ENCODE measurements at places on chromosomes 11 and 22.

- DNase-seq: no peak
Measured at GRCh38 chr22:29480512-29481264, 670 bp downstream of the NEFH start.

GRCh38 chr11:123152951-123153350, 42.1 kb downstream of the CLMP start:
- DNase-seq: no peak

DNA sequence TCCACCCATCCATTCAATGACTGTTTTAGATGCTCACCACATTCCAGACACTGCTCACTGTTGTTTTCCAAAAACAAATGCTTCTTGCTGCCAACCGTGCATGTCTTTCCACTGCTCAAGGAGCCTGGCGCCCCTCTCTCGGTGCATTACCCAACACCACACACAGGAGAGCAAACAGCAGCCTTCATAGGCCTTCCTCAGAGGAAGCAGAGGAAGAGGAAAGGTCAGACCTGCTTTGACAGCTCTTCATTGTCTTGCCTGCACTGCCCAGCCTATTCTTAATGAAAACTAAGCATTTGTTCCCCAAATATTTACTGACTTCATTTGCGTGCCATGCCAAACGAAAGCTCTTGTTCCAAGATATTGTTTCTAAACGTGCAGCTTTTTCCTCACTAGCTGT, 1129.2 kb downstream of the TBC1D22A start:
- no peak for DNase-seq

GRCh38 chr11:55481416-55481815, 72.9 kb upstream of the OR4C15 start:
- DNase-seq: no peak

DNA sequence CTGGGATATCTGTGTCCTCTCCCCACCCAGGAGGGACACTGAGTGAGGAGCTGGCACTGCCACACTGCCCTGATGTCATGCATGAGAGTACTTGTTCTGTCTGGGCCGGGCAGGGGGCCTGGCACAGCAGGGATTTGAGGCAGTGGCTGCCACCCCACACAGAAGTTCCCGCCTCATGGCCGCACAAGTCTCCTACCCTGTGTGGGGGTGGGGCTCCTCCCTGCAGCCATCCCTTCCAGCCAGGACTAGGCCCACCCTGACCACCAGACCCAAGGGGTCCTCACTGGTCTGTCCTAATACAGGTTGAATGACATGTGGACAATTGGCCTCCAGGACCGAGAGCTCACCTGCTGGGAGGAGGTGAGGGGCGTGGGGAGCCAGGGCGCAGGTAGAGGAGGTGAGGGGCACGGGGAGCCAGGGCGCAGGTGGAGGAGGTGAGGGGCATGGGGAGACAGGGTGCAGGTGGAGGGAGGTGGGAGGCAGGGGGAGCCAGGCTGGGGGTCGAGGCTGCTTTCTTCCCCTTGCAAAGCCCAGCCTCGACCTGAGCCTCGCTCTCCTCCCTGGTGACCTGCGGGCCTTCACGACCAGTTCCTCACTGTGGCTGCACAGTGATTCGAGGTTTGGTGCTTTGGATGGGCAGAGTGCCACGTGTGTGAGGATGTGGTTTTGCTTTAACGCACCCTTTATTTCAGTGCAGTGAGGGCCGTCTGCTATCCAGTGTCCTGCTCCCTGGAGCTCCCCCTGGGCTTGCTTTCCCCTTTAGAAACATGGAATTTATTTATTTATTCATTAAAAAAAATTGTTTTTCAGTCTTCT, 7.4 kb downstream of the LZTR1 start:
- no peak for DNase-seq

DNA sequence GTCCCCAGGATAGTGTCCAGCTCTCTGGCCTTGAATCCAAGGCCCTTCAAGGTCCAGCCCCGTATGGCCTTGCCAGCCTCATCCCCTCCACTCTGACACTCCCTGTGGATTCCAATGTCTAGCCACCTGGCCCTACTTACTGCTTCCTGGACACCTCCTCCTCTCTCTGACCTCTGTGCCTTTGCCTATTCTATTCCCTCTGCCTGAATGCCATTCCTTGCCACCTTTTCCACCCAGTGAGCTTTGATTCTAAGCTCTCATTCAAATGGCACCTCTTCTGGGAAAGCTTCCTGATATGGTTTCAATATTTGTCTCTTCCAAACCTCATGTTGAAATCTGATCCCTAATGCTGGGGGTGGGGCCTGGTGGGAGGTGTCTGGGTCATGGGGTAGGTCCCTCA, 31.9 kb upstream of the TTLL12 start:
- no peak for DNase-seq

- DNase-seq: no peak
Measured at GRCh38 chr11:66020618-66021357, 5.5 kb downstream of the CATSPER1 start.

- no peak for DNase-seq
Measured at GRCh38 chr11:85698195-85698594, 12.2 kb upstream of the CCDC89 start.

DNA sequence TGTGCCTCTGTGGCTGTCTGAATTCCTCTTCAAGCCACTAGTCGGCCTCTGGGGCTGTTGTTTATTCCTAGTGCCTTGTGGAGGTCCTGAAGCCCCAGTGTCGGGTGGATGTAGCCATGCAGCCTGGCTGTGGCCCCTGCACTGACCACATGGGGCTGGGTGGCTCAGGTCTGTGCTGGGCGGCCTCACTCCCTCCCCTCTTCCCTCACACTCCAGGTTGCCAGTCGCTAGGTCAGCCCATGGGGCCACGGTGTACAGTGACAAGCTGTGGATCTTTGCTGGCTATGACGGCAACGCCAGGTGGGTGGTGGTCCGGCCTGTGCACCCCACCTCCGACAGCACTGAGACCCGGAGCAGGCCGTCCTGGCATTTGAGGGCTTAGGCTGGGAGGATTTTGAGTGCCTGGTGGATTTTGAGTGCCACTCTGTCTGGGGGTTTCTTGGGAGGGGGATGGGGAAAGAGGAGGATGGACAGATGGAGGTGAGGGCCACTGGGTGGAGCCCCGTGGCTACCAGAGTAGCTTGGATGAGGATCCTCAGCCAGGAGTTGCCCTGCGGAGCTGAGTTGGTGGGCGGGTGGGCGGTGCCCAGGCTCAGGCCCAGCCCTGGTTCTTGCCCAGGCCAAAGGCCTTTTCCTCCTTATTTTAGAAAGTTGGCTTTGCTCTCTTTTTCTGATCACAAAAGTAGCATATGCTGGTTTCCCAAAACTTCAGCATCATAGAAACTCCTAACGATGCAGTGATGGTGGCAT, 6.7 kb downstream of the LZTR1 start:
- DNase-seq: no peak

- DNase-seq: no peak
Measured at GRCh38 chr22:35440129-35440528, 40.2 kb downstream of the MCM5 start.

GRCh38 chr22:47205081-47205491, 442.6 kb downstream of the TBC1D22A start:
- DNase-seq: no peak

DNA sequence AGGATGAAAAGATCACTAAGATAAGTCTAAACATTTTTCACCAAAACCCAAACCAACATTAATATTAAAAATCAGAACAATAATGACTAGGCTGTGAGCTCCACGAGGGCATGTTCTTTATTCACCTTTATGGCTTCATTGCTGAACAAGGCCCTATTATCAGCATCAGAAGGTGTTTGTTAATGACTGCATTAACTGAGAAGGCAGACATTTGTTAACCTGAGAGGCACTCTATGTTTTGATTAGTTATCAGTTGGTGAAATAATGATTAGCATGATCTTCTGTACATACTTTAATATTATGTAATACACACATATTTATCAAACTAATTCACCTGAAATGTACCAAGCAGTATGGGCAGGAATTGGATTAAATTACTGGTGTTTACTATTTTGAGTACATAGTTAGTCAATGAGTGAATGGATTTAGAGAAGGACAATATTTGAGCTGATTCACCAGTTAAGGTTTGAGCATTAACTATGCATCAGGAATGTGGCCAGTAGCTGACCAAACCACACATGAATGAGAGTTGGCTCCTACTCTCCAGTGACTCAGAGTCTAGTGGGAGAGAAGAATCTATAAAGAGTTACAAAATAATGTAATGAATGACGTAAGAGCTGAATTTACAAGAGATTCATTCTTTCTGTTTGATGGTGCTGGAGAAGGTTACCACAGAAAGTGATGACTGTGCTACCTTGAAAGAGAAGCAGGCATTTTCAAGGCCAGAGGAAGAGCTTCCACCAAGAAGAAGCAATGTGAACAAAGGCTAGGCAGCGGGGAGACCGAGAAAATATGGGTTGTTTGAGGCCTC, 6.7 kb downstream of the IL18 start:
- no peak for DNase-seq

DNA sequence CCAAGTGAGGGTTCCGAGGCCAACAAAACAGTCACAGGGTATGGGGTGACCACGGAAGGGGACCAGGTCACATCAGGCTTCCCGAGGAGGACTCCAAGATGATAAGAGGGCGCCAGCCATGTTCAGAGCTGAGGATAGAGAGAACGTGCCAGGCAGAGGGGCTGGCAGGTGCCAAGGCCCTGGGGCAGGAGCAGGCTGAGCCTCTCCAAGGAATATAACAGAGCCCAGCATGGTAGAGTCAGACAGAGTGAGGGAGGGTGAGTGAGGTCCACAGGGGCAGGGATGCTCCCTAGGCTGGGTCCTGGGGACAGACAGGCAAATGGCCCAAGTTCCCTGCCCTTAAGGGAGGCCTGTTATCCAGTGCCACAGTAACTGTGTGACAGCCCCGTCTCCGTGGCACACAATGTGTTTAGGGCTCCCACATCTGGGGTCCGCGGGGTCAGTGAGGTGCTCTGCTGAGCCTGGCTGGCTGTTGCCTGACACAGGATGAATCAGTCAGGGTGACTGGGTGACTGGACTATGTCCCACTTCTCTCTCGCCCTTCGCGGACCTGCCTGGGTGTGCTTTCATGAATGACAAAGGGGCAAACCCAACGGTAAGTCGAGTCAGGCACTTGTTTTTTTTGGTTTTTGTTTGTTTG, 105.3 kb downstream of the MPPED1 start:
- DNase-seq: no peak

GRCh38 chr11:17923217-17923616, 89.6 kb downstream of the SERGEF start:
- no peak for DNase-seq

DNA sequence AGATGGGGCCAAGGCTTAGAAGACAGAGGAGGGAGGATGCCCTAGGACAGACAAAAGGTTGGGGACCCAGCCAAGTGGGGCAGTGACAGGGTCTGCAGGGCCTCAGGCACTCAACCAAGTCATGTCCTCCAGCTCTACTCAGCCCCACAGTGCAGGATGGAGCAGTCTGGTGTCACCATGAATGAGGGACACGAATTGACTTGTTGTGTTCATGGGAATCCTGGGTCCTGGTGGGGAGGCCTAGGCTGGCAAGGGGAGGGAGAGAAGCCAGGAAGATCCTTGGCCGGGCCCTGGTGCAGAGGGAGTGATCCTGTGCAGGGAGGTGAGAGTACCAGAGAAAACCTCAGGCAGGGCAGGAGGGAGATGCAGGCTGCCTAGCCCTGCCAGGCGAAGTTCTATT, 12.0 kb downstream of the P2RY6 start:
- DNase-seq: no peak

DNA sequence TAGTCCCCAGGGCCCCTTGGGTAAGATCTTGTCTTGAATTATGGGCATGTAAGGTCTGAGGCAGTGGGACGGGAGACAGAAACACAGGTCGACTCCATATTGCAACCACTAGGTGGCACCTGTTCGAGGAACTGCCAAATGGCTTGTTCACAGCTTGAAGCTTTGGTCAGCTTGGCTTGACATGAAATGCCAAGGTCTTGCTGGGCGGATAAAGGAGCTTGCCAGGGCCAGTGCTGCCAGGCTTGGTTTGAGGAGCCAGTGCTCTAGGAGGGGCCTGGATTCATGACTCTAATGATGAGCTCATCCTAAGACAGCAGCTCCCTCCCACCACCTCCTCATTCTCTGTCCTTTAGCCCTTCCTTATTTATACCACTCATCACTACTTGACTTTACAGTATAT, 11.9 kb upstream of the NRIP3 start:
- no peak for DNase-seq

- peak; percentile 76 for DNase-seq
Measured at GRCh38 chr22:39013942-39014722, at the start of gene APOBEC3C. APOBEC3C (plus strand) TSS chr22:39014257; CDS start chr22:39014363, 106 bp downstream.

DNA sequence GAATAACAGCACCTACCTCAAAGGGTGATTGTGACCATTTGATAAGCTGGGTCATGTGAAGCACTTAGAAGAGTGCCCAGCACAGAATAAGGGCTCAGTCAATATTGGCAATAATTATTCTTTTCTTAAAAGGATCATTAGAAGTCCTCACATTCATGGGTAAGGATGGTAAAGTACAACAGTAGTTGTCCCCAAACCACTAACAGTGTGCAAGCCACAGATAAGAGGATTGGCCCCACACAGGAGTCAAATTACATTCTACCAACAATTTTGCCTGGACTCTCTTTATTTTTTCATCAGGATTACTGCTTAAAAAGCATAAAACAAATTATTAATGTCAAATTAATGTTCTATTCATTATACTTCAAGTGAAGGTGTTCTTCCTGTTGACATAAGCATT, 271.5 kb upstream of the PDGFD start:
- DNase-seq: no peak

GRCh38 chr22:37353839-37354238, 71.5 kb downstream of the CYTH4 start:
- no peak for DNase-seq

DNA sequence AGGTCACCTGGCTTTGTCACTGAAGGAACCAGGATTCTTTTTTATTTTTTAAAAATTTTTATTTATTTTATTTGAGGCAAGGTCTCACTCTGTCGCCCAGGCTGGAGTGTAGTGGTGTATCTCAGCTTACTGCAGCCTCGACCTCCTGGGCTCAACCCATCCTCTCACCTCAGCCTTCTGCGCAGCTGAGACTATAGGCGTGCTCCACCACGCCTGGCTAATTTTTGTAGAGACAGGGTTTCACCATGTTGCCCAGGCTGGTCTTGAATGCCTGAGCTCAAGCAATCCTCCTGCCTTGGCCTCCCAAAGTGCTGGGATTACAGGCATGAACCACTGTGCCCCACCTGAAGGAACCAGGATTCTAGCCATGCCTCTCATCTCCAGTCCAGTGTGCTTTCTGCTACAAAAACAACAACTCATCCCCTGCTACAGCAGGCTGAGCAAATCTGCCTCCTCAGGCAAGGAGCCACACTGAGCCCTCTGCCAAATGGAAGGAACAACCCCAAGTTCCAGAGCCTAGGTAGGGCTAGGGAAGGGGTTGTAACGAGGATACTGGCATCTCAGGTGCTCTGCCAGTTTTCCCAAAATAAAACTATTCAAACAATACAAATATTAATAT, 2.6 kb upstream of the PEX26 start:
- DNase-seq: no peak

GRCh38 chr22:43990044-43990443, 34.1 kb upstream of the PARVB start:
- DNase-seq: no peak

- no peak for DNase-seq
Measured at GRCh38 chr11:123057661-123058305, 4.2 kb downstream of the HSPA8 start.

Measured in type B pancreatic cell (in vitro differentiated cells).